Activated CD4-positive, alpha-beta T cell treated with anti-CD3 and anti-CD28 coated beads, Interleukin-2, amount 50 U/mL, for 48 hours (primary cell): ENCODE measurements at places on chromosomes 13 and 19.

- no peak for DNase-seq
Measured at GRCh38 chr13:36526897-36527296, 94.6 kb downstream of the CCNA1 start.

- no peak for DNase-seq
Measured at GRCh38 chr13:66430269-66430668, 799.9 kb downstream of the PCDH9 start.

GRCh38 chr19:22545751-22546150 is 88.4 kb upstream of the ZNF492 start:
- DNase-seq = peak; percentile 41

DNA sequence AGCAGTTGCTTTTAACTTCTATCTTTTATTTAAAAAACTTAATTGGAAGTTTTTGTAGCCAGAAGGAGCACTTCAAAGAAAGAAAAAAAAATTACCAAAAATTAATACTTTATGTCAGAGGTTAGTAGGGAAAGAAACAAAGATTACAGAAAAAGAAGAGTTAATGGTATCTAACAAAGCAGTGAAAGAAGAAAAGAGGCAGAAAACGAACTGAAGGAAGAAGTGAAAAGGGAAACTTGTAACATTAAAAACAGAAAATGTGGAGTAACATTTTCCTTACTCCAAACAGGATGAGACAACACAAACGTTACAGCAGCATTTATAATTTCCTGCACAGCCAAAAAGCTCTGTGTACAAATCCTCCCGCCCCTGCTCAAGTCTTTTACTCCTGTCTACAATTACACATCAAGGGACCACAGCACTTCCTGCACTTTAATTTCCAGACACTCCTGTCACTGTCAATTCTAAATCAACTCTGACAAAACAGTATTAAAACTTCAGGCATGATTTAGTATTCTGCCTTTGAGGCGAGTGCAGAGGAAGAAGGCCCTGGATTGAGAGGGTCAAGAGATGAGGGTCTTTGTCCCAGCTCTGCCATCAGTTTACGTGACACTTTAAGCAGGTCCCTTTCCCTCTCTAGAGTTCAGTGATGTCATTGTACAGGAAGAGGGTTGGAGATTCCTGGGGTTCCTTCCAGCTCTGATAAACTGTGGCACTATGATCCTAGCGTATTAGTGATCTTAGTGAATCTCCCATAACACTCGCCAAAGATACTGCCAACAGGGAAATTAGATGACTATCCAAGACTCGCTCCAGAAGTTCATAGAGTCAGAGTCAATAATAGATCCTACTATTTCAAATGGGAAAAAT is 53.2 kb upstream of the LSM14A start:
- DNase-seq = no peak

DNA sequence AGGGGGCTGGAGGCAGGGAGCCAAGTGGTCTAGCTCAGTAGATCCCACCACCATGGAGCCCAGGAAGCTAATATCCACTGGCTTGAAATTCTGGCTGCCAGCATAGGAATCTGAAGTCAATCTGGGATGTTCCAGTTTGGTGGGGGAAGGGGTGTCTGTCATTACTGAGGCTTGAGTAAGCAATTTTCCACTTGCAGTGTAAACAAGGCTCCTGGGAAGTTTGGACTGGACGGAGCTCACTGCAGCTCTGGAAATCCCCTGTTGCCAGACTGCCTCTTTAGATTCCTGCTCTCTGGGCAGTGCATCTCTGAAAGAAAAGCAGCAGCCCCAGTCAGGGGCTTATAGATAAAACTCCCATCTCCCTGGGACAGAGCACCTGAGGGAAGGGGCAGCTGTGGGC is 349.2 kb upstream of the KLHL1 start:
- no peak for DNase-seq

GRCh38 chr13:48749699-48750473 is 96.2 kb downstream of the CYSLTR2 start:
- DNase-seq = peak; percentile 86

GRCh38 chr19:3278749-3279148 is 54.3 kb downstream of the CELF5 start:
- DNase-seq = no peak

- DNase-seq = no peak
Measured at GRCh38 chr19:50959731-50960500, 7.1 kb upstream of the KLK5 start.

- DNase-seq = no peak
Measured at GRCh38 chr13:105019073-105019472, 1516.4 kb downstream of the EFNB2 start.

- no peak for DNase-seq
Measured at GRCh38 chr13:55705971-55706370, 1434.7 kb upstream of the PRR20A start.

- DNase-seq = no peak
Measured at GRCh38 chr13:106373304-106373988, 162.0 kb downstream of the EFNB2 start.

DNA sequence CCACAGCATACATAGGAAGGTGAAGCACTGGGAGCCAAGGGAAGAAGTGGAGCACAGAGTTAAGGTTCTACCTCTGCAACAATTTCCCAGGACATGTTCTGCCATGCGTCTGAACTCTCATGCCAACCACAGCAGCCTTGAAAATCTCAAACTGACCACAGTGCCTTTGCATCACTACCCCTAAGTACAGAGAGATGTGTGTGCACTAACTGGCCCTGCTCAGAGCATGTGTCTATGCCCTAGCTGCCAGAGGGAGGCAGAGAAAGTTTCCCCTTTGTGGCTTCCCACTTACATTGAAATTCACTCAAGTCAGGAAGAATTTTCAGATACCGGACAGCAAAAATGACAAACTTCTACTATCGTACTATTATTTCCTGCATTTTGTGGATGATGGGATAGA is 26.8 kb upstream of the WDFY2 start:
- no peak for DNase-seq

- no peak for DNase-seq
Measured at GRCh38 chr13:93690139-93690538, 463.5 kb downstream of the GPC6 start.

DNA sequence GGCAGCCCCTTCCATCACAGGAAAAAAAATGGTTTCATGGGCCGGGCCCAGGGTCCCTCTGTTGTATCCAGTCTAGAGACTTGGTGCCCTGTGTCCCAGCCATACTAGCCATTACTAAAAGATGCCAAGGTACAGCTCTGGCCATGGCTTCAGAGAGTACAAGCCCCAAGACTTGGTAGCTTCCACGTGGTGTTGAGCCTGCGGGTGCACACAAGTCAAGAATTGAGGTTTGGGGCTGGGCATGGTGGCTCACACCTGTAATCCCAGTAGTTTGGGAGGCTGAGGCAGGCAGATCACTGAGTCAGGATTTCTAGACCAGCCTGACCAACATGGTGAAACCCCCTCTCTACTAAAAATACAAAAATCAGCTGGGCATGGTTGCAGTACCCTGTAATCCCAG is 214.3 kb downstream of the LIG4 start:
- no peak for DNase-seq

DNA sequence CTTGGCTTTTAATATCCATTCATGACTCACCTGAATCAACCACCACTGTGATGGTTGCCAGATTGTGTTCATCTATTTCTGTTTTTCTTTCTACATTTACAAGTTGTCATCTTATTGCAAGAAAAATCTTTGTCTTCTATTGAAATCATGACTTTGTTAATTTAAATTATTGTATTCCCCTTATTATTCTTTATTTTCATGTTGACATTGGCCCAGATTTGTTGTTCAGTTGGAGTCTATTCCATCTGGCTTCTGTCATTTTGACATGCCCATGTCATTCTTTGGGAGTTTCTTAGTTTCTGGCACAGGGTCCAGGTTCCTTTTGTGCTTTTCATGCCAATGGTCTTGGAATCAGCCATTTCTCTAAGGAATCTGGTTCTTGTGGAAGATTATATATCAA is 19.9 kb upstream of the DACH1 start:
- no peak for DNase-seq

GRCh38 chr19:34644991-34645461 is 31.9 kb downstream of the SCGB2B2 start:
- DNase-seq = no peak

DNA sequence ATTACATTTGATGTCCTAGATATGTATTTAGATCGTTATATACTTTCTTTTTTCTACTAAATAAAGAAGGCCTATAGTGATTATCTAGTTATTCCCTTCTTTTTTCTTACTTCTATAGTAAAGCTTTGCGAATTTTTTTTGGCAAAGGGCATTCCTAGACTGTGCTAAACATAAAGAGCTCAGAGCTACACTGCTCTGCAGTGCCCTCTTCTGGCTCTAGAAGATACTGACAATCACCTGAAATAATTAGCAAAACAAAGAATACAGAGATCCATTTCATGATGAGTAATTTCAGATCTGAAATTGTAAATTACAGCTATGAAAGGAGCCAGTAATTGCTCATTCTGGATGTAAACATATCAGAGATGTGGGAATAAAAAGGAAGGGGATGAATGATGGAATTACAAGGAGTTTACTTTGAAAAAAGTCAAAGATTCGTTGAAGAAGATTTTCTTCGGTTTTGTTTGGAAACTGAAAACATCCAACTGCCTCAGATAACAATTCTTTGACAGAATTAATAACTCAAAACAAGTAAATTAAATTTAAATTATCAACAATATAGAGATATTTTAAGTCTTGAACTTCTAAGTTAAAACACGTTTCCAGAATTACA is 288.5 kb downstream of the NALCN start:
- DNase-seq = peak; percentile 9

- DNase-seq = no peak
Measured at GRCh38 chr13:104584481-104584880, 1518.3 kb upstream of the SLC10A2 start.

GRCh38 chr13:92452840-92453239 is 773.8 kb upstream of the GPC6 start:
- DNase-seq = no peak

DNA sequence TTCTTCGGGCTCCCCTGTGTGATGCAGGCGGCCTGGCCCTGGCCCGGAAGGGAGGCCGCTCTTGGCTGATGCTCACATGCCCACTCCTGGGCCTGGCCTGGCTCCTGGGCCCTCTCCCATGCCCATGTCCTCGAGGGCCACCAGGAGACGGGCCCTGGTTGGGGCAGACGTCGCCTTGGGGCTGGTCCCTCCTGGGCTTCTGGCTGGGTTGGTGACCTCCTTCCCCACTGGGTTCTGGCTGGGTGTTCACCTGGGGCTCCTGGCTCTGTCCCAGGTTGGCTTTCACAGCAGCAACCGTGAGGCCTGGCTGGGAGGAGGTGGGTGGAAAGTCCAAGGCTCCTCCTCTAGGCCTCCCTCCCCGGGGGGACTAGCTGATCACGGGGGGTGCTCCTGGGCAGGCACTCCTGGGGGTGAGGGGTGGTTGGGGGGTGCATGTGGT is 15.5 kb upstream of the SLC7A10 start:
- DNase-seq = no peak

DNA sequence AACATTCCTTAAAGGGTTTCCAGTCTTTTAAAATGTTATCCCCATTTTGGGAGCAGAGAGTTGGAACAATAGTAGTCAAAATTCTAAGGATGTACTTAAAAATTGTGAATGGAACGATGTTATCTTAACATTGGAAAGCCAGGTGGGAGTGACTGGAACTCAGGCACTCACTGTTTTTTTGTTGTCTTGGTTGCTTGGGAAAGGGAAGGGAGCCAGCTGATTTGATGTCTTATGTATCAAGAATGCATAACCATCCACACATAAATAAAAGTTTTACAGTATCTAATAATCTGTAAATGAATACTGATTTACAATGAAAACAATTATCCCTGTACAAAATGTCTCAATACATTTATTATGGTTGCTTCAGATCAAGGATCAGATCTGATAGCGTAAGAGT is 88.7 kb downstream of the SLC10A2 start:
- no peak for DNase-seq

DNA sequence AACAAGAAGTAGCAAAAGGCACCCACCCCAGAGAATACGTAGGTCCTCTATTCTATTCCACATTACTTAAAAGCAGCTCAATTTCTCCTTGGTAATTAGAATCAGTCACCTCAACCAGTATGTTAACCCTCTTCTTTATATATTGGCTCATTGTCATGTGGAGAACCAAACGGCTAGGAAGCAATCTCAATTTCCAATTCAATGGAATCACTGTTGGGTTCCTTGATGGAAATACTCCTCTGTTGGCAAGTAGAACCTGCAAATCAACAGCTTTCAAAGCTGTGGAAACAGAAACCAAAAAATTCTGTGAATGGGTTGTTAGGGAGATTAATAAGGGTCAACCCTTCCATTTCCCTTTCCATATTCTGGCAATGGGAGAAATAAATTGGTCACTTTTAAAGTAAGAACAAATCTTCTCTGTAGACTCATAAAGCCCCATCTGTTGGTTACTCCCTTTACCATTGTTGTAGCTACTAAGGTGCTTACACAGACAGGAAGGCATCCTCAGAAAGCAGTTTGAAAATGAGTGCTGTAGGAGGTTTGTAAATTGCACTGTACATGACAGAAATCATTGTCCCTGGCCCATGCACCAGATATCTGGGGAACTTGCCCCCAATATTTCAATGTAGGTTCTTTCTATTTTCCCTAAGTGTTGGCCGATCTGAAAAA is 138.6 kb upstream of the UFM1 start:
- DNase-seq = no peak

DNA sequence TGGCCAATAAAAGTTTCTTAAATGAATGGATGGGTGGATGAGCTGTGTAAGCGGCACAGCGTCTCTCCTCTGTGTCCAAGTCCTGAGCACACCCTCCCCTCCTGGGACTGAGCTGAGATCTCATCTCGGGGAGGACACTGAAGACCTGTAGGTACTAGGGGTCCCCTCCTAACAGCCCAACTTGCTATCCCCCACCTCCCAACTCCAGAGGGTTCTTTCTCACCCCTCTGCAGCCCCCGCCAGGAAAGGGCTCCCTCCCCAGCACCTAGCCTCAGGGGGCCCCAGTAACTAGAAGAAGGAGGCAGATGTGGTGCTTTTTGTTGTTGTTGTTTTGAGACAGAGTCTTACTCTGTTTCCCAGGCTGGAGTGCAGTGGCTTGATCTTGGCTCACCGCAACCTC is 1.1 kb upstream of the NANOS3 start:
- DNase-seq = no peak

DNA sequence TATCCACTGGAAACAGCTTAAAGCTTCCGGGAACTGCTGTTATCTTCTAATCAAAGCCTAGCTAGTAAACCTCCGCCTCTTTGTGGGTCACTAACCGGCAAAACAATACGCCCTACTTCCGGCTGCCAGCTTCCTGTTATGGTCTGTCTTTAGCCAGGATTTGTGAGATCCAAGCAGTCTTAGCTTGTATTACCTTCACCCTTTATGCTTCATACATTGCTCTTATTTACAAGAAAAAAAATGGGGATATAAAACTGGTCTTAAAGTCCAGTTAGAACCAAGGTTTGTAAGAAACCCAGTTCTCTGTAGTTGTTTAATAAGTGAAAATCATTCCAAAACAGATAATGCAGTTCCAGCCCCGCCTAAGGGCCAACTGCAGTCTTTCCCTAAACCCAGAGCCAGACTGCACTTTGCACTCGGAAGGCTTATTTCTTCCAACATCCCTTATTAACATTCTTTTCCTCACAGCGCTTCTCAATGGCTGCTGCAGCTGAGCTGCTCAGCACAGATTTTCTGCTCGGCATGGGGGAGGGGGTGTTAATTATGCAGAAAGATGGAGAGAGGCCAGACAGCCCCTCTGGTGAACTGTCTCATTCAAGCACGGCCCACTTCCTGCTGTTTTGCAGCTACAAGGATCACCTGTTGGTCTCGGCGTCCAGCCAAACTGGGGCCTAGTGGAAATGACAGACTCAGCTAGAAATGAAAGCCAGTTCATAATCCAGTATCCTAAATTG is 368.4 kb downstream of the KLF12 start:
- DNase-seq = peak; percentile 68

- DNase-seq = no peak
Measured at GRCh38 chr13:21116141-21116540, 54.8 kb upstream of the LATS2 start.
